ENCODE measurements at places on chromosomes 5 and 9.
A peak's percentile ranks its signal among the peaks of the same experiment; 100 is the strongest.

DNA sequence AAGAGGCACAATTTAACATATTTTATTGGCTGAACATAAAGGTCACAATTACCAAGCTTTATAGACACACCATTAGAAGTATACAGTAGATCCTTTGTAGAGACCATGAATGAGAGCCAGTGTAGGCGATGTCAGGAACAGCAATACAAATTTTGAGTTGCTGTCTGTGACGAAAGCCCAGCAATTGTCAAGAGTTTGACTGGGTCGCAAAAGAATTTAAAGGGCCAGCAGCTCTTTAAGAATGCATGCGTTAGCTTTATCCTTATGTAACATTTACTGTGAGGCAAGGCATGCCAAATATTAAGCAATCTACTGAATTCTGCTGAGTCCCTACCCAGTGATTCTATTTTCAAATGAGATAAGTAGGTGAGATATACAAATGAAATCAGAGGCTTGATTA is 236.9 kb downstream of the ARRDC3 start:
- DNase-seq: no peak

DNA sequence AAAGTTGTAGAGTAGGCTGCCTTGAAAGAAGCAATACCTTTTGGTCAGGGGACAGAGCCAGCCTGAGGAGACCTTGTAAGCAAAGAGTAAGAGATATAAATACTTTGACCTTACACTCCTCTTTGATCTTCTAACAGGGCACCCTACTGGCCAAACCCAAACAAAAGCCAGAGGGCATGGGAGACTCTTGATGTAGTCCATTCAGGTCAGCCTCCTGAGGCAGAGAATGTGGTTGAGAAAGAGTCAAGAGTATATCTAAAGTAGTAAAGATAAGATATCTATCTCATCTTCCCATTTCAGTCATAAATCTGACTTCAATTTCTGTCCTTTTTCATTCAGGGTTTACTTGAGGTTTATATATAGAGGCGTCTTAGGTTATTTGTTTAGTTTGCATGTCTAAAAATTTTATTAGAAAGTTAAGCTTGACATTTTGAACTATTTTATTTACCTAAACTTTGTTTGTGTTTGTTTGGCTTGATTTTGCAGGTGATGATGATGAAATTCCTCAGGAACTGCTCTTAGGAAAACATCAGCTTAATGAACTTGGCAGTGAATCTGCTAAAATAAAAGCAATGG is 125.7 kb downstream of the NIPBL start:
- no peak for DNase-seq

- peak; percentile 38 for DNase-seq
These were observed 15.2 kb upstream of the HOMER1 start for GRCh38 chr5:79529110-79529509.

DNA sequence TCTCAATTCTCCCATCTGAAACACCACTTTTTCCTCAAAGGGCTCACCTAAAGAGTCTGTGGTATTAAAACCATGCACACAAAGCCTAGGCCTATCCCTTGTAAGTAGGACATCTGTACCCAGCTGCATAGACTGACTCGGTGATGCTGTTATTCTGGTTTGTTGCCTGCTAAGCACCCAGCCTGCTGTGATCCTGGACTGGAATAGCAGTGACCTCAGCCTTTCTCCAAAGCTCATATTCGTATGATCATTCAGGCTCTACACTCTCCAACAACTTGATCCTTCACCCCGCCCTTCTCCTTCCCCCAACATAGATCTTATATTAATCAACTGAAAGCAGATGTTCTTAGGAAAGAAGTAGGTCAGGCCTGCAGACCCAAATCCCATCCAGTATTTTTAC is 81.4 kb upstream of the WWC1 start:
- DNase-seq: no peak

DNA sequence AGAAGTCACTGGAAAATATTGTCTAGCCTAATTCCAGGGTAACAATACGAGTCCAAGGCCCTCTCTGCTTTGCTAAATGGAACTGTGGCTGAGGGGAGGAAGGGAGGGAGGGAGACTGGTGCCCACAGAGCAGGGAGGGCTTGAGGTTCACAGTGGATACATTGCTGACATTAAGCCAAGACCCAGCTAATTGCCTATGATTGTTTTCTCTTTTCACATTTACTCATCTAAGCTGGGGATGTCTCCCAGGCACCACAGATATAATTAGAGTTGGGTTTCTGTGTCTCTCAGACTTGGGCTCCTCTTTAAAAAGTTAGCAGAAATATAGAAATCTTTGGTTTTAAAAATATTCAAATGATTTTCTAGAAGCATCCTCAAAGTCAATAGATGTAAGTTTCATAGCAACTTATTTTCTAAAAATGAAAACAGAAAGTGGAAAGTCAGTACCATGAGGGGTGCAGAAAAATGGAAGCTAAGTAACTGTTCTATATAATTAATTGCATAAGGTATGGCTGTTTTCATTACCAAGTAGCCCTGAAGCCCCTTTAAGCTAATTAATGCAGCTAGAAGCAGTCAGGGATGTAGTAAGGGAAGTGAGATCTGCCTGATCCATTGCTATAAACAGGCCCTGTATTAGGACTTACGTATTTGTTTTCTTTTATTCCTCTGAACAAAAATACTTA is 259.8 kb downstream of the NDUFS4 start:
- DNase-seq: no peak

- DNase-seq: peak; percentile 32
These were observed 116.5 kb downstream of the GDNF start for GRCh38 chr5:37723162-37723961.

DNA sequence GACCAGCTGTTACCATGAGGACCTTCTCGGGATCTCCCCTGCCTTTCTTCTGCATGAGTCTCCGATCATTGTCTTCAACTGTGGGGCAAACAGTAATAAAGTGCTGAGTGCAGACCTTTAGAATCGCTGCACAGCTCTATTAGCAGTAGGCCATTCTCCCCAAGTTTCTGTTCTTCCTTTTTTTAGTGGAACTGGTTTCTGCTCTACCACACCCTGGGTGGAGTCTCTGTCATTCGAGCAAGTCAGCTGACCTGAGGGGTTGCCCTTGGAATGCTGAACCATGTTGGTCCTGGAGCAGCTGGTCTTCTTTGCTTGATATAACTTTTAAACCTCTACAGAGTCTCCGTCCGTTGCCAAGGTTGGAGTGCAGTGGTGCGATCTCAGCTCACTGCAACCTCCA is 33.4 kb upstream of the GNPDA1 start:
- no peak for DNase-seq

- no peak for DNase-seq
These were observed 899.2 kb upstream of the WWC1 start for GRCh38 chr5:167392240-167392639.

DNA sequence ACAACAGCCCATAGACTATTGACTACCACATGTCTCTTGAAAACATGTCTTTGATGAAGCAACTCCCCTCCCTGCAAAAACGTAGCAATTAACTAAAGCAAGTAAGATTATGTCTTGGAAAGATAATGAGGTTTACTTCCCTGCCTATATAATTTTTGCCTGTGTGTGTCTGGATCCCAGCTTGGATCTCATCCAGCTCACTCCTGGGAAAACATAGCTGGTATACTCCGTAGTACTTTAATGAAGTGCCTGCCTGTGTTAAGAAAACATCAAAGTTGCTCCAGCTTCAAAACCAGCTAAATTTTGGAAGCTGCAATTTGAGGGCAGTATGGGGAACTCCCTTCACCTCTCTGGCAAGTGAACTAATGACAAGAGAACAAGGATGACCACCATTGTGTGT is 182.6 kb upstream of the C9orf72 start:
- no peak for DNase-seq

DNA sequence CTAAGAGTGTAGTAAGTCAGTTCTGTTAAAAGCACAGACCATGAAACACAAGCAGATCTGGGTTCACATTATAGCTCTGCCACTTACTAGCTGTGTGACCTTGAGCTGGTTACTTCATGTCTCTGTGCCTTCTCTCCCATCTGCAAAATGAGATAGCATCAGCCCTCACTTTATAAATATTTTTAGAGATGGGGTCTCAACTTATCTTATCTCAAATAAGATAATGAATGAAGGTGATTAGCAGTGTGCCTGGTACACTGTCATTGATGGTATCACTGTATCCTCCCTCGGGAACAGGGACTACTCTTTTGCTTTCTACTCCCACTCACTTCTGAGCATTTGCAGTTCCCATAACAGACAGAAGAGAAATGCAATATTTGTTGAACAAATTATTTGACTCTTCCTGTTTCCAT is 52.4 kb downstream of the GALNT10 start:
- DNase-seq: no peak

GRCh38 chr9:123611226-123611625 is 255.2 kb downstream of the CRB2 start:
- no peak for DNase-seq

- DNase-seq: no peak
These were observed 170.9 kb upstream of the GHR start for GRCh38 chr5:42252306-42252705.

GRCh38 chr5:143748516-143748915 is 63.4 kb upstream of the HMHB1 start:
- no peak for DNase-seq

DNA sequence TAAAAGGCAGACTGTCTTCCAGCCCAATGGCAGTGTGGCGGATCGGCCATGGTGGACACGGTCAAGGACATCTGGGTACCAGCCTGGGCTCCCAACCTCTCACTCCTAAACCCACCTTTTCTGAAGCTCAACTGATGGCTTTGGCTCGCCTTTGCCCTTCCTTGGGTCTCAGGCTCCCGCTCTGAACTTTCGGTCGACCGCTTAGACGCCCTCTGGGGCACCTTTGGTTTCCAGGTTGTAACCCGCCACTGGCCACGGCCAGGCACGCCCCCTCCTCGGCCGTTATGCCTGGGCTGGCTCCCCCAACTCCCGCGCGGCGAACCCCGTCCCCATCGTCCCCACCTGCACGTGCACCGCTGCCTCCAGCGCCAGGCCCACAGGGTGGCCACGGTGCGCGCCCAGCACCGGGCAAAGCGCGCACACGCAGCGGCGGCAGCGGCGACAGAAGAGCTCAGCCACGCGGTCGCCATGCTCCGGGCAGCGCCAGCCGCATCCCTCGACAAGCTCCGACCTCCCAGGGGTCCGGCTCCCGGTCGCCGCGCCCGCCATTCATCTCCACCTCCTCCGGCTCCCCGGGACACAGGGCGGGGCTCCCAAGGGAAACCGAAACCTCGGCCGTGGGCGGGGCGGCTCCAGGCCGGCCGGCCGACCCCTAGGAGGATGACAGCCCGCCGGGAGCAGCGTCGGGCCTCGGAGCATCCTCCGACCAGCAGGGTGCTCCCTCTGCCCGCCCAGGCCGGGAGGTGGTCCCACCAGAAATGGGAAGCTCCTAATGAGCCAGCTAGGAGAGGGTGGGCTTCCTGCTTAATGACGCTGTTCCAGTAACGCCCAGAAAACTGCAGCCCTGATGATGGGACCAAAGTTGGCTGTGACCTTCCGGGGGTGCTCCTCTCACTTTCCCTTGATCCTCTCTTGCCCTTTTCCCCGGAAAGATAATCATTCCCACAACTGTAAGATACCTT is at the start of gene TRIM14:
Gene TRIM14, minus strand, starts transcription at position 583 of the 962 bp plus-strand sequence. Its CDS starts 34 bp downstream, at position 549.
- DNase-seq: no peak

DNA sequence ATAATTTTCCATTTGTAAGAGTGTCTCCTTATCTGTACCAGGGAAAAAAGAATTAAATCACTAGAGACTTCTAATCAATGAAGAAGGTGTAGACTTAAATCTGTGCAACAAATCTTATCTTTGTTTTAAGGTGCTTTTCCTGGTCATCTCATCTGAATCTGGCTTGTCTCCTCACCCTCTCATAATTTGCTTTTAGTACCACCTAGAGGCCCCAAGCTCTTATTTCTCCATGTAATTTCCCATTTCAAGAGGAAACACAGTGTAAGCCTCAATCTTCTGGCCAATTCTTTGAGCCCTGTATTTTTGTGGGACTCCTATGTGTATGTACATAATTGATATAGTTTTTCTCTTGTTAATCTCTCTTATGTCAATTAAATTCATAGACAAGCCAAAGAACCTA is 1975.3 kb upstream of the CDH6 start:
- DNase-seq: no peak

DNA sequence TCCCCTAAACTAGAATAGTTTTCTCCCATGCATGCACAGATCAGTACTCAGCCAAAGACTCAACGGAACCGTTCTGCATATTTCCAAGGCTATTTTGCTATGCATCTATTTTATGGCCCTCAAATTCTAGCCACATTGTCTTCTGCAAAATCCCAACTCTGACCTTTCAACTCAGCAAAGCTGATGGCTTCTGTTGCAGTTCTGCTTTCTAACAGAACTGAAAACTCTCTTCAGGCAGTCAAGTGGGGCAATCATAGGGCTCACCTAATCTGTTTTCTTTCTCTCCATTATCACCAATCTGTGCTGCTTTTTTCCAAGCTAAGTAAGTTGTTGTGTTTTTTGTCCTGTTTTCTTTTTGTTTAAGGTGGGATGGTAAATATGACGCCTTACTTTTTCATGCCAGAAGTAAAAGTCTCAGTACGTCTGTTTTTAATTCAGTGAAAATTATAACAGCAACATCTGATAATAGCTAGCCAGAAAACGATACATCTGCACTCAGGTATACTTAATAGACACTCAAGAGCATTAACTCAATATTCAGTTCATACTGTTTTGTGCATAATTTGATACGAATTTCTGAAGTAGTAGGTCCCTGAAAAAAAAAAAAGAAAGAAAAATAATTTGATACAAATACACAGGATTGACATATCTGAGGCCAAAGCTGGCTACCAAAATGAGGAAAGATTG is 454.3 kb downstream of the TLE1 start:
- no peak for DNase-seq

DNA sequence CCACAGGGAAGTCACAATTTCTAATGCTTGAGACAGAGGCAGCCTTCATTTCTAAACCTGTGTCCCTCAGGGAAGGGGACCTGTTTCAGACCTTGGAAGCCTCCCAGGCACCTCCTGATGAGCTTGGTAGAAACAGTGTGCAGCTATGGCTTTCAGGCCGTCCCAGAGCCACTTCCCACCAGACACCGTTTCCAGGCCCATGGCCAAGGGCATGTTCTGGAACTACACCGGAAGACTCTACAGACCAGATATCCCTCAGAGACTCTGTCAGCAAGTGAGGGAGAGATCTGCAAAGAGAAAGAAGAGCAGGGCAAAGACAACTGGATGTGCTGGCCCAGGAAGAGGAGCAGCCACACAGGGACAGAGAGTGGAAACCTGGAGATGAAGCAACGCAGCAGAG is 82.2 kb upstream of the HSPA9 start:
- no peak for DNase-seq

DNA sequence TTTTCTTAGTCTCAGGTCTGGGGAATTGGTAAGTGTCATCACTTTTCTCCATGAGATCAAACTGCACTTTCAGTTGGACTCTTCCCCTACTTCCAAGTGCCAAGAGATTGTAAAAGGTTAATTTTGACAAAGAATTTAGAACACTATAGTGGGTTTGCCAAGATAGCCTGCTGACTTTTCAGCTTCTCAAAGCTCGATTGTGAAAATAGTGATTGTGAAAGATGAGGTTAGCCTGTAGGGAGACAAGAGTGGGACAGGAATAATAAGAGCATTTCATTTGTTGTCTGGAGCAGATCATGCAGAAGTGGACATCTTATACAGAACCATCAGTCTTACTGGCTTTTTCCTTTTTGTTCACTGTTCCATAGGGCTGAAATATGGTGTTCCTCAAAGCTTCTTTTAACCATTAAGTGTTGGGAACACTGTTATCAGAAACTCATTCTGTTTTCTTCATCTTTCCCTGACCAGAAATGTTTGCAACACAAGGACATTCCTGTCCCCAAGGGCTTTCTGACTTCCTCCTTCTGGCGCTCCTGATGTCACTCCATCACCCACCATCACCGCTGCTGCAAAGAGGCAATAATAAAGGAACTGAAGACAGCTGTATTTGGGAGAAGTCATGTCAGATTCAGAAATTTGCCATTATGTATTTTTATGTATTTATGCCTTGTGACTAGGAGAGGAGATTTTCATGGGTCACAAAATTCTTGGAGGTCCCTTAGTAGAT is 11.6 kb upstream of the SPTAN1 start:
- no peak for DNase-seq

- peak; percentile 55 for DNase-seq
These were observed 23.1 kb downstream of the NDST1 start for GRCh38 chr5:150530951-150531588.
